ENCODE measurements at places on chromosomes 1 and 21. TPM values are rescaled to one million over a fixed set of nuclear protein-coding genes. Genes with fewer than 3 reads are reported as not detected.

Gene SLC35F3
- not detected for total RNA-seq

- peak overlapping the region; percentile 72 for H3K27ac ChIP-seq
- H3K27me3 ChIP-seq = no peaks in the 10 kb centered on the region
- DNase-seq = no peak
- peak overlapping the region; percentile 64 for H3K4me3 ChIP-seq
- H3K4me1 ChIP-seq = no peaks in the 10 kb centered on the region
Observed at GRCh38 chr1:33257207-33257771, 997 bp downstream of the ZNF362 start.

Gene OR2AK2
- not detected for total RNA-seq

GRCh38 chr1:167714439-167715156 is 7.2 kb upstream of the MPZL1 start:
- H3K4me1 ChIP-seq = no peaks in the 10 kb centered on the region
- H3K27me3 ChIP-seq = no peaks in the 10 kb centered on the region
- peak overlapping the region; percentile 95 for H3K27ac ChIP-seq
- H3K4me3 ChIP-seq = peak overlapping the region; percentile 76
- H3K36me3 ChIP-seq = no peaks in the 10 kb centered on the region

GRCh38 chr21:25539606-25540005 is 67.7 kb downstream of the MRPL39 start:
- no peaks in the 10 kb centered on the region for H3K27me3 ChIP-seq
- no peak overlapping the region for H3K4me3 ChIP-seq
- H3K36me3 ChIP-seq = no peaks in the 10 kb centered on the region
- H3K27ac ChIP-seq = no peak overlapping the region
- no peaks in the 10 kb centered on the region for H3K4me1 ChIP-seq

Gene FCRLB
- total RNA-seq = 0.20 TPM

GRCh38 chr1:21874328-21874727 is 62.3 kb downstream of the LDLRAD2 start:
- DNase-seq = no peak
- no peak overlapping the region for H3K4me3 ChIP-seq

Gene F13B
- total RNA-seq = not detected

Measured in right atrium auricular region (tissue), 2 donors.